ENCODE measurements at places on chromosomes 6 and 20.
A peak's percentile ranks its signal among the peaks of the same experiment; 100 is the strongest.

- no peak for DNase-seq
Observed at GRCh38 chr20:13913572-13913971, 76.8 kb downstream of the SEL1L2 start.

GRCh38 chr6:40543146-40543545, 44.0 kb downstream of the LRFN2 start:
- no peak for DNase-seq

- DNase-seq: no peak
Observed at GRCh38 chr6:151091571-151091970, 148.2 kb upstream of the AKAP12 start.

GRCh38 chr6:44410363-44410762, 22.9 kb downstream of the CDC5L start:
- DNase-seq: no peak

- no peak for DNase-seq
Observed at GRCh38 chr20:37856932-37857660, 45.8 kb upstream of the VSTM2L start.

DNA sequence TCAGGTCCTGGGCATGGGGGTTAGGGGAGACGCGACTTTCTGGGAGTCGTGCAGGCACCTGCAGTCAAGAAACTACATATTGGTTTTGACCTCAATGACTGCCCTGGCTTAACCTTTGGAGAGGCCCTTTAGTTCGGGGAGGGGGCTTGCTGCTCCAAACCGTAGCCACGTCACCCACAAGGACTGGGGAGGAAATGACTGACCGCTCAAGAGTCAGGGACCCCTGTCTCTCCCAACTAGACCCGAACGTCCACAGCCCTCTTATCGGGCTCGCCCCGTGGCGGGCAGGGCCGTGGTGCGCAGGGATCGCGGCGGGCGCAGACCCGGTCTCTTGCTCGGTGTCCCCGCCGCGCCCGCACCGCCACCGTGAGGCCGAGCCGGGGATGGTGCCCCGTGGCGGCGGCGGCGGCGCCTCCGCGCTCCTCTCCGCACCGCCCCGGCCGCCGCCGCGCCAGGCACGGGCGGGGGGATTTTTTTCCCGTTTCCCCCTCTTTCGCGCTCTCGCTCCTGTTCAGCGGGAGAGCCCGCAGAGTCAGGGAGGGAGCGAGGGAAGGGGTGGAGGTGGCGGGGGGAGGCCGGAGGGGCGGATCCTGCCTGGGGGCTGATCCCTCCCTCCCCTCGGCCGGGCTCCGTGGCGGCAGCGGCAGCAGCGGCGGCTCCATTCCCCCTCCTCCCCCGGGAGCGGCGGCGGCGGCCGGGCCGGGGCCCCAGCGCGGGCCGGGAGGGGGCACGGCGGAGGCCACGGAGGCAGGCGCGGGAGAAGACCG, at the start of gene BRPF3:
BRPF3 (plus strand) TSS at position 632 of the 767 bp plus-strand sequence. CDS start 3,579 bp downstream, outside the sequence.
- peak; percentile 49 for DNase-seq

GRCh38 chr6:10448096-10448495, 33.2 kb upstream of the TFAP2A start:
- no peak for DNase-seq

DNA sequence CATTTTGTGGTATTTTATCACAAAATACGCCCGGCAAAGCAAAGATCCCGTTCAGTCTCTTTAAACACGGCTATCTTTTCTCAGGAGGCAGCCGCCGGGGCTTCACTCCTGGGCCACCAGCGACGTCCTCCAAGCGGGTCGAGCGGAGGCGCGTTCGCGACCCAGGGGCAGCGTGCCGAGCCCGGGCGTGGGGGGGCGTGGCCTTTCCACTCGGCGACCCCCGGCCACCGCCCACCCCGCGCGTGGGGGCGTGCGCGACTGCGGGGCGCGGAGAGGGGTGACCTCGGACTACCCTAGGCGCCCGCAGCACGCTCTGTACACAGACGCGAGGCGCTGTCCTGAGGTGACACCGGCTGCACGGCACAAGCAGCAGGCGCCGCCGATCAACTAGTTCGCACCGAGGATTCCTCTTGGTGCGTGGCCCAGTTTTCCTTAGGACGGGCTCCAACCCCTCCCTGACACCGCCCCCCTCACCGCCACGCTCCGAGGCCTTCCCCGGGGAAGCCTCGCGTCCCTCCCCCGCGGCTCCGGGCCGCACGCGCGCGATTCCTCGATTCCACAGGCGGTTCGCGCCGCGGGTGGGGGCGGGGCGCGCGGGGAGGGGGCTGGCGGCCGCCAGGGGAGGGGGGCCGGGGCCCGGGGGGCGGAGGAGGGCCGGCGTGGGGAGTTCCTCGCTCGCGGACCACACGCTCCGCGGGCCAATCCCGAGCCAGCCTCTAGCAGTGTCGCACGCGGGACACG, 1.1 kb upstream of the JARID2 start:
- DNase-seq: no peak

DNA sequence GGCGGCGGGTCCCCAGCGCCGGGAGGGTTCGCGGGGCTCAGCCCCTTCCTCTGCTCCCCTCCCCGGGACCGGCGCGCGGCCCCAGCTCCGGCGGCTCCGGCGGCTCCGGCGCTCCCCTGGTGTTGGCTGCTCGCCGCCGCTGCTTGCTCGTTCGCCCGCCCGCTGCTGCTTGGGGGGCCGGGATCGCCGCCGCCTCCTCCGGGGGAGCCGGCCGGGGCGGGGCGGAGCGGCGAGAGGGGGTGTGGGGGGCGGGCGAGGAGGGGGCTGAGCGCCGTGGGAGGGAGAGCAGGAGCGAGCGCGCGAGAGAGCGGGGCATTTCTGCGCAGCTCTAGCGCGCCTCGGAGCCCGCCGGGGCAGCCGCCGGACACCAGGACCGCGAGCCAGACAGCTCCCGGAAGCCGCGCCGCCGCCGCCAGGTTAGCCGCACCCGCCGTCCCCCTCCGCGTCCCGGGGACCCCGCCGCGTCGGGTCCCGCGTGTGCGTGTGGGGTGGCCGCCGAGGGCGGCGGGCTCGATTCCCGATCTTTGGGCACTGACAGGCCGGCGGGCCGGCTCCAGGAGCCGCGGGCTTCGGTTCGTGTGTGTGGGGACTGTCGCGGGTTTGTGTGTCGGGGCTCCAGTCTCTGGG, 62.0 kb upstream of the EPB41L1 start:
- no peak for DNase-seq

DNA sequence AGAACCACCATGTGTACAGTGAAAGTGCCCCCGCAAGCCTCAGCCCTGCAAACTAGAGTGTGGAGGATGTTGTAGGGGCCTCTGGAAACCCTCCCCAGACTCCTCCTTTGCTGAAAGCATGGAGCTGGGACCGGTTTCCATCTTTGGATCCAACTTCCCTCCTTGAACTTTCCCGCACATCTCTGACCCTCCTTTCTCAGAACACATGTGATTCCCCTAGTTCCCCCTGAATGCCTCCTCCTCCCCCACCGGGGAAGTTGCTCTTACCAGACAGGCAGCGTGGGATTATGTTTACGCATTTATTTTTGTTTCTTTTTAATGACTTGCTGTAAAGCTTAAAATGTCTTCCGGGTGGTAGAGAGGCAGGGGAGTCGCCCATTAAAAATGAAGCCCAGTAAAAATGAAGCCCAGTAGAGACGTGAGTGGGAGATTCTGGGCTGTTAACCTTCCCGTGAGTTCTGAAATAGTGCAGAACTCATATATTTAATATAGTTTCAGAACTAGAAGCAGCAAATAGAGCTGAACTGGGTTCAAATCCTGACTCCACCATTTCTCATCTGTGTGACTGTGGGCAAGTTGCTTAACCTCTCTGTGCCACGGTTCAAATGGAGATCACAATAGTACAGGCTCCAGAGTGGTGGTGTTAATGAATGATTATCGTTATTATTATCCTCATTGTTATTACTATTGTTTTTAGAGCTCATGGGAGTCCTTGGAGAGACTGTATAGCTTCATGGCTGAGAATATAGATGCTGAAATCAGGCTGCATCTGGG, 8.0 kb upstream of the PTPN1 start:
- DNase-seq: no peak
